ENCODE measurements at places on chromosomes 7 and 10.

DNA sequence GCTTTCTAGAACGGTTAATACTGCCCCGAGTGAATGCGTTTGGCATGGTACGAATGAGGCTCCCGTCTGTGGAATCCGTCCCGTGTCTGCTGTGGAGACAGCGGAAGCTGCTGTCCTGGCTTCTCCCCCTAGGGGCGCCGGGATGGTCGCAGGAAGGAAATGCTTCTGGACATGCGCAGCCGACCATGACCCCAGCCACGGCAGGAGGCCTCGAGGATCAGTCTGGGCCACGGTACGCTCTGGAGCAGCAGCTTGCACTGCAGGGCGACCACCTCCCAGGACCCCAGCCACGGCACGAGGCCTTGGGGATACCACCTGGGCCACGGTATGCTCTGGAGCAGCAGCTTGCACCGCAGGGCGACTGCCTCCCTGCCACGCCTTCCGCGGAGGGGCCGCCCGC lies 107.9 kb downstream of the CYTH3 start:
- DNase-seq, result peak; percentile 74

GRCh38 chr10:73054286-73054685 lies 42.4 kb downstream of the P4HA1 start:
- no peak for DNase-seq

DNA sequence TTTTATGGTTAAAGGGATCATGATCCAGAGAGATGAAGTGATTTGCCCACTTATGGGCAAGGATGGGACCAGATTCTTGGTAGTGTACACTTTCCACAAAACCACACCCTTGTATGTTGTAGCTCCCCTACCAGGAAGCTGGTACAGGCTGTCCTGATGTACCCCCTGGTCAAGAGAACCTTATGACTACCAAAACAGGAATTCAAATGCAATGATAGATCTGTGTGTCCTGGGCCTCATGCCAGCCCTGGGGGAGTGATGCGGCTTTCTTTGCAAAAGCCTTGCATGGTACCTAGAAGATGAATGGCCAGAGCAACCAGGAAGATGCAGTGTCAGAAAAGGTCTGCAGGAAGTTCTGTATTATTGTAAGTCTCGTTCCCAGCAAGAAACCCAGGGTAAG lies 94.9 kb upstream of the AGK start:
- no peak for DNase-seq

DNA sequence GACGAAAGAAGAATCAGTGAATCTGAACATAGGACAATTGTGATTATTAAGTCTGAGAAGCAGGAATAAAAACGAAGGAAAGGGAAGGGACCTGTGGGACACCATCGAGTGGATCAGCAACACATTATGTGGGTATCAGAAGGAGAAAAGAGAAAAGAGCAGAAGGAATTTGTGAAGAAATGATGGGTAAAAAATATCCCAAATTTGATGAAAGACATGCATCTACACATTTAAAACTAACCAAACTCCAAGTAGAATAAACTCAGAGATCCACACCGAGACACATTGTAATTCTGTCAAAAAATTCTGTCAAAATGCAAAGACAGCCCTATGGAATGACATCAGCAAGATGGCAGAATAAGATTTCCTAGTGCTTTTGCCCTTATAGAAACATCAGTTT lies 171.1 kb downstream of the ITGB1 start:
- DNase-seq, result no peak

GRCh38 chr10:26217396-26218086 lies 967 bp downstream of the GAD2 start:
- DNase-seq, result peak; percentile 73

DNA sequence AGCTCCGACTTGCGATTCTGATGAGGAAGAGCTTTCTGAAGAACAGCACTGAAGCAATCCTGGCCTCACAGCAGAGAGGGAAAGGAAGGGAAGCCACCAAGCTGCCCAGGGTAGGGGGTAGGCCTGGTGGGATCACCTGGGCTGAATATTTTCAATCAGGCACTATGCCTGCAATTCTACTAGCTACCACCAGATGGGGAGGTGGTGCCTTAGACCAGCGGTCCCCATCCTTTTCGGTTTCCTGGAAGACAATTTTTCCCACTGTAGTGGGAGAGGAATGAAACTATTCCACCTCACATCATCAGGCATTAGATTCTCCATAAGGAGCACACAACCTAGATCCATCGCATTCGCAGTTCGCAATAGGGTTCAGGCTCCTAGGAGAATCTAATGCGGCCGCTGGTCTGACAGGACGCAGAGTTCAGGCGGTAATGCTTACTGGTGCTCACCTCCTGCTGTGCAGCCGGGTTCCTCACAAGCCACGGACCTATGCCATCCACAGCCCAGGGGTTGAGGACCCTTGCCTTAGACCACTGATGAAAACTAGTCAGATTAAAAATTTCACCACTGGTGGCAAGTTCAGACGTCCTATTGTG lies 2.7 kb downstream of the LRRC20 start:
- DNase-seq, result peak; percentile 64

DNA sequence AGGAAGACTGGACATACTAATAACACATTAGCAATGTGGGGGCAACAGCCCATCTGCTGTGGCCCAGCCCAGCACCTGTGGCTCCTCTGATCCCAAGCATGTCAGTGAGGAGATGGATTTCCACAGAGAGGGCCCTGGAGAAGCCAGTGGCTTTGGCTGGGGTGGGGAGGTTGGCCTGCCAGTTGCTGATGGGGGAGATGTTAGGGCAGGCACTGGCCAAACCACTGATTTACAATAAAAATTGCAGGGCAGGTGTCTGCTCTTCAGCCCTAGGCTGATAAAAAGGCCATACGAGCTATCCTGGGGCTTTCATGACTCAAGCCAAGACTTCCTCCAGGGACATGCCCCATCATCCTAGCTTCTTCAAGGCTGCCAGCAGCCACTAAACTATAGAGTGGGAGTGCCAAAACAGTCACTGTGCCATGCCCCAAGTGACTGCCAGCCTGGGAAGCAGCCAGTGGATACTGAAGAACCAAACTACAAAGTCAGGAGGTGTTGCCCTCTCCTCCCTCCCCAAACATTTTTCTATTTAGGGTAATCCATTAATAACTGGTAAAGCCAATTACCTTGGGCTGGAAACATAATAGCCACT lies 37.8 kb downstream of the DPCD start:
- no peak for DNase-seq

- no peak for DNase-seq
Observed at GRCh38 chr7:100649826-100650565, 6.3 kb downstream of the ACTL6B start.

GRCh38 chr10:49615213-49615612 lies 1.4 kb downstream of the CHAT start:
- peak; percentile 16 for DNase-seq

DNA sequence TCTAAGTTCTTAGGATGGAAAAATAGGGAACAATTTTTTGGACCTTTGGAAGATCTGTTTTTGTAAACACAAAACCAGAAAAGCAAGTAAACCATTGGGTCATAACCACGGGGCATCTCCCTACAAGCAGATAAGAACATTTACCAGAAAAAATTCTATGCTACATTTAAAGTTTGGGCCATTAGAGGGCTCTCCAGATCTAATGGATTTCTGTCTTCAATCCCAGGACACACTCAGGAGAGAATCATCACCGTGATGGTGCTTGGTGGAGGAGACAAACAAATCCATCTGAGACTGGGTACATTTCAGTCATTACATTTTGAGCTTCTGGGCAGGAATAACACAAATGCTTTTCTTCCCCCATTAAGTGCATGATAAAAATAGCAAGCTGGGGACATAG lies 178.4 kb upstream of the TARP start:
- no peak for DNase-seq

GRCh38 chr7:27220440-27220955 lies 20.6 kb upstream of the HOXA13 start:
- DNase-seq, result no peak

DNA sequence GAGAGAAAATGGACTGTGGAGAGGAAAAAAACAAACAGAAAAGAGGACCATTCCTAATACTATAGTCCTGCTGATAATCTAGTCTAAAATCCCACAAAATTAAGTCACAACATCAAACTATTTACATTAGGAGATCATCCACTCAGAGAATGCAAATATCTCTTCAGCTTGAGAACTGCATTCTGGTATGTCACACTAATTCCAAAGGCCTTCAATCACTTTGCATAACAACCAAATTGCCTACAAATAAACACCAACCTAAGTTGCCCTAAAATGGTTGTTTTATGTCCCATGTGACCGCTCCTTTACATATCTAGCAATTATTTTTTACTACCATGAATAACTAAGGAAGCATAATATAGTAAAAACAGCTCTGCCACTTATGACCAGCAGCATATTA lies 264.3 kb downstream of the CACNA2D1 start:
- no peak for DNase-seq

DNA sequence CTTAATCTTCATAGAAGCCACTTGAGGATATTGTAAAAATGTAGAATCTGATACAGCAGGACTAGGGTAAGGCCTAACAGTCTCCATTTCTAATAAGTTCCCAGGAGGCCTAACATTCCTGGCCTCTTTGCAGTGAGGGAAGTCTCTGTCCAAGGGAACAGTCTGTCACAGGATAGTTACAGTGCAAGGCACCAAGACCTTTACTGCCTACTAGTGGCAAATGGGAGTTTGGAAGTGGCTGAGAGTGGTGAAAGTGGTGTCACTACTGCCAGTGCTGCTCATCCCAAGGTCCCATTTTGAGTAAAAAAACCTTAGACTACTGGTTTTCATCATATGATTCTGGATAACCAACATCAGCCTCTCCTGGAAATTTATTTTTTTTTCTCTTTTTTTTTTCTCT lies 619.5 kb upstream of the SEMA3D start:
- DNase-seq, result peak; percentile 53

GRCh38 chr7:82382276-82382675 lies 61.3 kb downstream of the CACNA2D1 start:
- DNase-seq, result peak; percentile 44

DNA sequence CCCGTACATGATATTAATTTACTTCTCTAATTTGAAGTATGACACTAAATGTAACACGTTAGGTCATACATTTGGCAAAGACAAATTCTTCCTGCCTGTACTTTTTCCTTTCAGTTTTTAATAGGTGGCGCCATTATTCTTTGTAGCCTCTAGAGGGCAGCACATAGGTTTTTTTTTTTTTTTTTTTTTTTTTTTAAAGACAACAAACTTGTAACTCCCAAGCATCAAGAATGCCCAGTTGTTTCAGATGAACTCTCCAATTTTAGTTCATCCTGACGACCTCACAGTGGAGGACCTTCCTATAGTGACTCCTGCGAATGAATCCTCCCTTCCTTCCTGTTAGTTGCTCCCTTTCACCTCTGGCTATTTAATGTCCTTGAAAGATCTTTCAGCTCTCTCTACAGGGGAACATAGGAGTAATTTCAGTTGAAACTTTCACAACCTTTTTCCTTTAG lies 139.3 kb upstream of the HDAC9 start:
- no peak for DNase-seq

GRCh38 chr10:72416661-72417060 lies 61.9 kb upstream of the DNAJB12 start:
- no peak for DNase-seq

GRCh38 chr7:88628363-88629085 lies 131.0 kb upstream of the ZNF804B start:
- no peak for DNase-seq

GRCh38 chr10:110840225-110840922 lies 31.4 kb upstream of the PDCD4 start:
- DNase-seq, result no peak

DNA sequence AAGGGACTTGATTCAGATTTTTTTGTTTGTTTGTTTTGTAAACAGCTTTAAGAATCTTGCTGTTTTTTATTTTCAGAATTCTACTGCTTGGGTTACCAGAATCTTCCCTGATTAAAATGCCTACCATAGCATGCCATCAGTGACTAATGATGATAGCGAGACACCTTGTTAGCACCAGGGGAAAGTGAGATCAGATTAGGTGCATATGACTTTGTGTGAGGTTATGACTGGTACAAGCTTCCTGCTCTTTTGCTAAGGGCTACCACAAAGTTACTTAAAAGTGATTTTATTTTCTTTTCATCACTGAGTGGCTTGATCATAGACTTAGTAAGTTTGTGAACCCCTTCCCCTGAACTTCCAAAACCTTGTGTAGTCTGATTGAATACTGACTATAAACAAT lies 93.5 kb downstream of the SND1 start:
- DNase-seq, result no peak

DNA sequence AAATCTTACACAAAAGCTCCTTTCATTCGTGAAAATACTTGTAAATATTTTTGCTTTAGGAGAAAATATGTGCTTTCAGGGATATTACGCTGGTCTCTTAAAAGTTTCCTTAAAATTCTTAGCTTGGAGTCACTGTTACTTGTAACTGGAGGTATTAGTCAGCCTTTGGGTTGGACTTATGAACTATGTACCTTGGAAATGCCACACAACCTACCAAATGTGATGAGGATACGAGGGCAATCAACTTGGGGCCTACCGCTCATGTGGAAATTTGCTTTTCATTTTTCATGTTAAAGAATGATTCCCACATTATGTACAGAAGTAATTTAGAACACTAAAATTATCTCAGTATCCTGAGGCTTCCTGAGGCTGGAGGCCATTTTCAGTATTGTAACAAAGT lies 23.1 kb downstream of the SPAM1 start:
- no peak for DNase-seq

- DNase-seq, result no peak
Observed at GRCh38 chr10:126857178-126857806, 47.9 kb upstream of the DOCK1 start.

DNA sequence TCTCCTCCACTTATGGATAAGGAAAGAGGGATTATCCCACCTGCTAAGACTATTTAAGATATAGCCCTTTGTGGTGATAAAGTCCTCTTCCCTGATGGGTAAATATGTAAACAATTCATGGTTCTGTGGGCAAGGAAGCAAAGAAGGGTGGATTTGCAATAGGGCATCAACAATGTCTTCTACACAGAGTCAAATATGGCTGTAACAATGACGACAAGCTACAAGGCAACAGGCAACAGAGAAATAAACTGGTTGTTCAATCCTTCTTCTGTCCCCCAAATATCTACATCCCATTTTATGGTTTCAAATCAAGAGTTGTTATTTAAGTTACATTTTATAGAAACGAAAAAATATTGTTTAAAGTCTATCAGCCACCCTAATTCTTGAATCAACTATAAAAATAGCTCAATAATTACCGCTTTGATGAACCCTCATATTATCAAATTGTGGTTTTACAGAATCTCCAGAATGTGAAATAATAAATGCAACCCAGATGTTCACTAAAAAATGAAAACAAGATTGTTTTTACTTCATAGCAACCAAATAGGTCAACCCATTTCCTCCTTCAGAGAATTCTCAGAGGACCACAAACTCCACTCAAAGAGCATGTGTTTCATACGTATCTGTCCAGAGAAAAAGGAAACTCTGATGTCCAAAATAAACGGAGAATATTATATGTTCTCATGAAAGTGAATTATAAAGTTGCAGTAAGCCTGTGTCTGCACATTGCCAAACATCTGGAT lies 13.8 kb downstream of the CYTH3 start:
- DNase-seq, result no peak

Measured in H9 (cell line).